ENCODE measurements at places on chromosomes 12 and 14.

DNA sequence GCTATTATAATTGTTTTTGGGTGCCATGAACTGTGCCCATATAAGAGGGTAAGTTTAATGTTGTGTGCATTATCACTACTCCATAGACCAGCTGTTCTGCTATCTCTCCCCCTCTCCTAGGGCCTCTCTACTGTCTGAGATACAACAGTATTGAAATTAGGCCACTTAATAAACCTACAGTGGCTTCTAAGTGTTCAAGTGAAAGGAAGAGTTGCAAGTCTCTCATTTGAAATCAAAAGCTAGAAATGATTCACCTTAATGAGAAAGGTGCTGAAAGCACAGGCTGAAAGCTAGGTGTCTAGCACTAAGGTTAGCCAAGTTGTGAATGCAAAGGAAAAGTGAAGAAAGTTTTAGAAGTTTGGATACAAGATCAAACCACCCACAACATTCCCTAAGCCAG, 168.0 kb downstream of the SLC16A7 start:
- no peak for DNase-seq

DNA sequence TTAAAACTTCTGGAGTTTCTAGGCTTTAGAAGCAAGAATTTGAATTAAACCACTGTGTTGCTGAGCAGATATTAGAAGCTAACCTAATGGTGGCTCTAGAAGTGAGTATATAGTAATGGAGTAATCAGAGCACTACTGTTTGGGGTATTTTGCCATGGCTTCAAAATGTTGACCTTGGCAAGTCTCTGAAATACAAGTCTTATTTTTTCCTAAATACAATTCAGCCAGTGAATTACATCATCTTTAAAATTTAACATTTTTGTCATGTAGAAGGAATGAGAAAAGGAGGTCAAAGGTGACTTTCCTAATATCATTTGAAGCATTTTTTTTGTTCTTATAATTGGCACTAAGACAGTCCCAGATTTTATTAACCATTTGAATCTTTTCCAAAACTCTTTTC, 25.2 kb downstream of the PMCH start:
- no peak for DNase-seq

DNA sequence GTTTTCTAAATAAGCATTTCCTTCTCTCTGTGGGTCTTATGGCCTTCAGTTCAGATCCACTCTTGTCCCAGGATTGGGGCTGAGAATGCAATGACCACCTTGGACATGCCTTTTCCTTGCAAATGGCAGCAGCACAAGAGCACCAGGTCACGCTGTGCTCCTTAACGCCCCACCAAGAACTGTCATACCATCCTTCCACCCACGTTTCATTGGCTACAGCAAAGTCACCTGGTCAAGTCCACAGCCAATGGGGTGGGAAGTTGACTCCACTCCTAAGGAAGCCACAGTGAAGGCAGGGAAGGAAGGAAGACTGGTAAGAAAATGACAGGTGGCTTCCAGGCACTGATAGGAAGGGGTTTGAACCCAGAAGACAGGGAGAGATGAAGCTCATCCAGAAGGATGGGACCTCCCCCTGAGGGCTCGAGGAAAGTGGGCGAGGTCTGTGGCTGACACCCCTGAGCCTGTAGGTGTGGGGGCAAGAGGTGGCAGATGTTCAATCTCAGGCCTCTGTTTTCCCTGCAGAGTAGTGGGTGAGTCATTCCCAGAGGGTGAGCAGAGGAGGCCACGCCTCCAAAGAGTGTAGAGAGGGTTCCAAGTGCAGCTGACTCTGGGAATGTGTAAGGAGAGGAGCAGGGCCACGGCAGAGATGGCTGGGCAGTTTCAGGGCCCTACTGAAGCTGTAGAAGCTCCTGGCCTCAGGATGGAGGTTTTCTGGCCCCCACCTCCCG, 113.5 kb upstream of the VRK1 start:
- DNase-seq: no peak

DNA sequence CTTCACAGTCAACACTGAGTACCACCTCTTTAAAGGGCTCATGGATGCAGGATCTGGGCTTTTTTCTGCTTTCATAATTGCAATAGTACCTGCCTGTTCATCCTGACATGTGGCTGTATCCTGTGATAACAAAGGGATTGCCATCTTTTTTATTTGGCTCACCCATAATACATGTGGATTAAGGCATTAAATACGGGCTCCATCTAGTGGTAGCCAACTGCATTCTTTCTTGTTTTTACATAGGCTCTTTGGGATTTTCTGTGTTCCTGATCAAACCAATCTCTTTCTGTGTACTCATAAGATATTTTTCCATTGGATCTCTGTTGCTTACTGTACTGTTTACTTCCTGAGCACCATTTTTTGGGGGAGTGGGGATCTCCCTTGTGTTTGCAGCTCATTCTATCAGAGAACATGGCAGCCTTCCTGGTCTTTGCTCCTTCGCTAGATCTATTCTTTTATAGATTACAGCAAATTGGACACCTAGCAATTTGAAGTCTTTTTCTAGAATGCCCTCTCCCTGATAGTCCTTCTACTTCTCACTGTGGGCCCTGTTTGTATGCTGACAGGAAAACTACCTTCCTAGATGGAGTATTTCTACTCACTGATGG, 723.4 kb upstream of the MDGA2 start:
- peak; percentile 43 for DNase-seq

DNA sequence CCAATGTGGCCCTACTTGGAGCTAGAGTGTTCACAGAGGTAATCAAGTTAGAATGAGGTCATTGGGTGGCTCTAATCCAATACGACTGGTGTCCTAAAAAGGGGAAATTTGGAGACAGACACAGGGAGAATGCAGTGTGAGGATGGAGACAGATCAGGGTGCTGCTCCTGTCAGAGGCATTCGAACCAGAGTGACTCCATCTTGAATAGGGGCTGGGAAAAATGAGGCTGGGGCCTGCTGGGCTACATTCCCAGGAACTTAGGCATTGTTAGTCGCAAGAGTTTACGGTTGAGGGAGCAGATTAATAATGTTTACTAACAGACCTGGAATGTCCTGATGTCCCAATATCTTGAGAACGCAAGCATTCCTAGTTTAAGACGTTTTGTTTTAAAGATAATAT, 20.2 kb downstream of the TNFAIP2 start:
- DNase-seq: no peak

DNA sequence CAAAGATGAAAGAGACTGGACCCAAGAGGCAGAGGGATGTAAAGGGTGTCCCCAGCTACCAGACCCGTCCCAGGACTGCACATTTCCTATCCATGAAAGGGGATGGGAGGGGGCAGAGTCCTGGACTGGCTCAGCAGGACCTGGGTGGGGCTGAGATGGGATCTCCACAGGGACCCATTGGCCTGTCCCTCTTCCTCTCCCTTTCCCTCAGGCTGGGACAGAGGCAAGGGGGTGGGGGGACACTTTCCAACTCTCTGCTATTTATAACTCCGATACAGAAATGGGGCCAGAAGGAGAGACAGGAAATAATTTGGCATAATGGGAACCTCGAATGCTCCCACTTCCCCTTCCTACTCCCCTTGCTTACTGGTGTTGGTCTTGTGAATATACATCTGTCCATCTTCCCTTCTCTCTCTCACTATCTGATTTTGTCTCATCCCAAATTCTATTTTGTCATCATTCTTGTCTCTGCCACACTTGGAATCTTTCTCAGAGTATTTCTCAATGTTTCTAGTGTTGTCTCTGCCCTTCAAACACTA, 1.1 kb upstream of the ITGA7 start:
- DNase-seq: no peak

- DNase-seq: no peak
These were observed 44.2 kb downstream of the ZFP36L1 start for GRCh38 chr14:68748691-68749090.

- no peak for DNase-seq
These were observed 406.6 kb upstream of the SYT1 start for GRCh38 chr12:78457938-78458337.

DNA sequence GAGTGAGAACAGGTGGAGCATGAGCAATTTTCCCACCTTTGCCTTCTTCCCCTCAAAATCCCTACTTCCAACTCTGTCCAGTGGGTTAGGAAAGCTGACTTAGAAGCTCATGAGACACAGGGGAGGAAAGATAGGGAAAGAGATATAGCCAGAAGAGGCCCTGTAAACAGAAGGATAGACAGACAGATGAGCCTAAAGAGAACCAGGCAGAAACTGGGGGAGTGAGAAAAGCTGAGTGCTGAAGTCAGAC, 5.0 kb downstream of the AJUBA start:
- DNase-seq: no peak

GRCh38 chr12:5154091-5154490, 110.4 kb downstream of the KCNA5 start:
- no peak for DNase-seq

DNA sequence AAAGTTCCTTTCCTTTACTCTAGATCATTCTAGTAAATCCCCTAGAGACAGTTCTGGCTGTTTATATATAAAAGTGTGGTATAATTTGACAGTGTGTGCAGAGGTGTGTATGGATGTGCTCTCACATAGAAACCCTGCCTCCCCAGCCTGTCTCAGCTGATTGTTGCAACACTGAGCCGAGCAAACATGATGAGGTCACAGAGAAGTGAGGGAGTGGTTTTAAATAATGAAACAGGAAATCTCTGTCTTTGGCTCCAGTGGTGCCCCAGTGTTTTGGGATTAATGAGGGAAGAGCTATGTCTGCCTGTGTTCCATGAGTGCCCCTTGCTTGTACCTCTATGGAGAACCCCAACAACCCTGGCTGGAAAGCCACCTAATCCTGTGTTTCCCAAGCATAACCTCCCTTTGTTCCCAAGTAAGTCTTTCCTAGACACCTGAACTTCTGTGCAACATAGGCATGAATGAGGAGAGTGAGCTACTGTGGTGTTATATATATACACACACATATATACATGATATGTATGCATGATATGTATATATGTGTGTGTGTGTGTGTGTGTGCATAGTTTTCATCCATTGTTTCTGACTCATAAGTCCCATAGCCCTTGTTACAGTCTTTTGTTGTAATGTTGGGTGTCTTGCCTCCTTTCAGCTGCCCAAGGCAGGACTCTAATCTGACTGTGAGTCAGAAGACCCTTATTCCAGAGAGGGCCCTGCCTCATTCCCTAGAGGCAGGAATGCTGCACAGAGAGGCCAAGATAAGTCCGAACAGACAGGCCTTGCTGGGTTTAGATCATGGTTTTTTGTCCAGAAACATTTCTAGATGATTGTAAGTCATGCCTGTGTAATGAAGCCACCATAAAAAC, 18.0 kb downstream of the TRAF3 start:
- DNase-seq: no peak

DNA sequence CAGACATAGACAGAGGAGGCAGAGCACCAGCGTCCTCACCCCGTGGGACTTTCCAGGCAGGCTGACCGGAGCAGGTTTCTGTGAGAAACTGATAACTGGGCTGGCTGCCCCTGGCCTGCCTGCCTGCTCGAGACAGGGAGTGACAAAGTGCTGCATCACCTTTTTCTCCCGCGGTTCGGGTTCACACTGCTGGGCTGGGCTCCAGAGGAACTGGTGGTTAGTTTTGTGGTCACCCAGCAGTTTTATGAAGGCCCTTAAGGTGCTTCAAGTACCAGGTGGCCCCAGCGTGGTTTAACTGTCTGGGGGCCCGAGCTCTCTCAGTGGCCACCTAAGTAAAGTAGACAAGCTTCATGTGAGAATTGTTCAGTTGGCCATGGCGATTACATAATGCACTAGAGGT, 1073.6 kb downstream of the BCL11B start:
- DNase-seq: peak; percentile 58

GRCh38 chr14:104081261-104081835, 4.2 kb upstream of the ASPG start:
- no peak for DNase-seq

GRCh38 chr12:101485021-101485420, 9.9 kb downstream of the SPIC start:
- DNase-seq: no peak

DNA sequence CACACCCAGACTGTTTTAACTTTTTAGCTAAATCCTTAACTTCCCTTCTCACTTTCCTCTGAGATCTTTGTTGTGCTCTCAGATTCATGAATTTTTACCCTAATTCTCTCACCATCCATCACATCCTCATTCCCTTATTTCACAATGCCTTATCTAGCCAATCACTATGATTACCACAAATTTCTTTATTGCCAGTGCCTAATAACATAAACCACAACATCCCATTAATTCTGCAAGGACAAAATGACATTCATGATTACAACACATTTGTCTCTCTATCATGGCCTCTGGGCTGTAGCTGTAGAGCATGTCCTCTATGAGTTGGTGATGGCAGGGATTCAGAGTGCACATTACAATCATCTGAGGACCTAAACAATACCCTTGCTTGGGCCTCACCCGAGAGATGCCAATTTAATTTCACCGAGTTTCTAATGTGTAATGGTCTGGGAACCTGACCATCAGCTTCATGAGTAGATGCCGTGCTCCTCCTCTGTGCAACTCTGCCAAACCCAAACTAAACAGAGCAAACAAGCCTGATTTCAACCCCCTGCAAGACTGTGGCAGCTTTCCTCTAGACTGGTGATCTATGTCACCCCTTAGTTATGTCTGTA, 99.3 kb downstream of the SPTSSA start:
- DNase-seq: no peak

DNA sequence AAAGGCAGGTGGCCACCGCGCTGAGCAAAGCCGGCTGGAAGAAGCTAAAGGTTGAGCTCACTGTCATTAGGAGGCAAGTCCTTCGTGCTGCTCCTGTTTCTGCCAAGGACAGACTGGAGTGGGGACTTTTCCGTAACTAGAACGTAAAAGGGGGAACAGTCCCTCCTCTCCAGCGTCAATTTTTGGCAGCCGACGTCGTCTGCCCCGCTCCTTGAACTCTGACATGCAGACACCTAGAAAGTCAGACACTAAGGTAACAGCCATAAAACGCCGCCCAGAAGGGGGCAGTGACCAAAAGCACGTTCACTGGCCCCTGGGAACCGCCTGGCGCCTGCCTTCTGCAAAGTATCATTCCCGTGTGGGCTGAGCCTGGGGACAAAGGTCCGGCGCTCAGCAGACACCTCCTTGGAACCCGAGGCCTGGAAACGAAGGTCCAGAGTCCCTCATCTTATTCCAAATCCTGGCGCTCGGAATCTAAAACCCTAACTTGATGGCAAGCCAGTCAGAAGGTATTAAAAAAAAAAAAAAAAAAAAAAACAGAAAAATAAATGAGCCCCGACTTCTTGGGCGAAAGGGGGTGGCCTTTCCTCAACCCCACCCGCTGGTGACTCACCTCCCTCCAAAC, 1.1 kb upstream of the LRP1 start:
- DNase-seq: peak; percentile 69

GRCh38 chr12:115478505-115478904, 794.5 kb upstream of the TBX3 start:
- DNase-seq: no peak

DNA sequence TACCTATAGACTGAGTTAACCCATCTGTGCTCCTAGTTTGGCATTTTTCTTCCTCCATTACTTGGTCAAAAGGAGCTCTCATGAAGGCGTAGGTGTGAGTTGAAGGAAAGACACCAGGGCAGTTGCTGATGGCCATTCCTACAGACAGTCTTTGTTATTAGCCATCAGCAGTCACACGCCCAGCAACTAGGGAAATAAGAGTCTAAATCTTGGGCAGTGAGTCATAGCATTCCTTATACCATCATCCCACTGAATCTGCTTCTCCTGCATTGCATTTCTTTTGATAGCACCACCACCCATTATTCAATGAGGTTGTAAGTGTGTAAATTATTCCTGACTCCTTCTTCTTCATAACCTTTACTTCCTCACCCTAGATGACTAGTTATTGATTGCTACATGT, 150.9 kb upstream of the IGF1 start:
- DNase-seq: no peak
